SW 1271 (cell line): ENCODE measurements at places on chromosomes 1 and 21.

GRCh38 chr21:34191876-34192275, 118.5 kb downstream of the MRPS6 start:
- no peak for DNase-seq

- DNase-seq: no peak
Observed at GRCh38 chr21:39923476-39923875, 56.2 kb downstream of the PCP4 start.

DNA sequence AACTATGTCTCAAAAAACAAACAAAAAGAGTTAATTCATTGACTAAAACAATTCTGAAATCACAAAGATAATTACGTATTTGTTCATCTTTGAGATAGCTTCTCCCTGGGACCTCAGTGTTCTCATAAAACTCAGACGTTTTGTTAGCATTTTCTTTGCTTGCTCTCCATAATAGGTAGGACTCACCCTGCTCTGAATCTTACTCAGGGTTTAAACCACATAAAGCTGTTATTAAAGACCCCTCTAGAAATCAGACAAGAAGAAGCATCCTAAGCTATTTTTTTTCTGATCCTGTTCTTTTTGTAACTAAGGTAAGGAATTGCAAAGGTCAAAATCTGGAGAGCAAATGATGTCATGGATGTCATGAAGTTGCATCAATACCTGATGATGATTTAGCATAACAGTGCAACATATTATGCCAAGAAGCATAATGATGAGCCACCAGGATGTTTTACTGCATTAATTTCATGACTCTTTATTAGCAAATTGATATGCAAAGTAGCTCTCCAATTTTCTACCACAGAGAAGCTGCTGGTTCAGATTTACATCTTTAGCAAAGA, 2.4 kb downstream of the FBXO42 start:
- no peak for DNase-seq

- no peak for DNase-seq
Observed at GRCh38 chr1:162389021-162389818, 7.7 kb downstream of the C1orf226 start.

- DNase-seq: no peak
Observed at GRCh38 chr21:34268493-34268892, 95.3 kb upstream of the KCNE2 start.

DNA sequence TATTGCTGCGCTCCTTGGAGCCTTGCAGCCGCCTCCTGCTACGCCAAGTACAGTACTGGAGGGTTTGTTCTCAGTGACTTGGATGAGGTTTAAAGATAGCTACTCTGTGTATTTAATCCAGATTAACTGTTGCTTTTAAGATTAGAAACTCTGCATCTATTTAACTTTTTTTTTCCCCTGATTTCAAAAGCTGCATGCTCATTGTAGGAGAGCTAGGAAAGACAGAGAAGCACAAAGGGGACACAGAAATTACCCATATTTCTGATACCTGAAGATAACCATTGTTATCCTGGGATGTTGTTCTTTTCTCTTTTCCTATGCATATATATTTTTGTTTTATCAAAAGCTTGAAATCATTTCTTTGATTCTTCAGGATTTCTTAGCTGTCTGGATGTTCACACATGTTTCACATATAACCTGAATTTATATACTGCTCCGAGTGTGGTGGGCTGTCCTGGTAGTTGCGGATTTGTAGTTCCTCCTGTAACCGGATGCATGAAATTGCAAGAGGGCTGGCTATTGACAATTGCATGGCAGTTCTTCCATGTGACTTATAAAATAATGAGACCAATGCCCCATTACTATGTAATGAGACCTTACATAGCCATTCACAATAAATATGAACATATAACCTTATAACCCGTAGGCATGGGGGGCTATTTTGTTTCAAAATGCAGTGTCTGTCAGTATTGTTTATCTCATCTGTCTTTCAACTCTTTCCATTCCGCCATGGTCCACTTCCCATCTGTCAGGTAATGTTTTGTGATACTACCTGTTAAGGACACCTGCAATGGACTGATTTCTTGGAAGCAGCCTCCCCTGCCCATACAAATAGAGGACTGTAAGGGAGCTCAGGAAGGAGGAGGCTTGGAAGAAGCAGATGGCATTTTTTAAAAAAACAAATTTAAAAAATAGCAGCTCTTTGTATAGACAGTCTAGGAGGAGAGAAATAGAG, 1.4 kb downstream of the RAVER2 start:
- DNase-seq: no peak

- DNase-seq: no peak
Observed at GRCh38 chr1:9161342-9161741, 32.4 kb upstream of the GPR157 start.

DNA sequence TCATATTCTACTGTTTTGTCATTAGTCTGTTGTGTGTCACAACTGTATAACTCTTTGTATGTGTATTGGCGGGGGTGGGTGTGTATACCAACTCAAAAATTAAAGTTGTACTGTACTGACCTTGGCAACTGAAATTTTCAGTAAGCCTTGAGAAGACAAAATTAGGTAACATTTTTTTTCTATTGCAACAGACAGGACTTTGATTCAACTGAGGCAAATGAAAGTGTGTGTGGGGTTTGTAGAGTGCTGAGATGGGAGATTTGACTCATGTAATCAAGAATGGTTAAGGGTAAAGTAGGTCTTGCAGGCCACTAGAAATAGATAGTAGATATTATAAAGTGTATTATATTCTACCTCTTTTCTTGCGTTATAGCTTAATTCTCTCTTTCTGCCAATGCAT, 14.6 kb upstream of the B3GALT2 start:
- DNase-seq: no peak

DNA sequence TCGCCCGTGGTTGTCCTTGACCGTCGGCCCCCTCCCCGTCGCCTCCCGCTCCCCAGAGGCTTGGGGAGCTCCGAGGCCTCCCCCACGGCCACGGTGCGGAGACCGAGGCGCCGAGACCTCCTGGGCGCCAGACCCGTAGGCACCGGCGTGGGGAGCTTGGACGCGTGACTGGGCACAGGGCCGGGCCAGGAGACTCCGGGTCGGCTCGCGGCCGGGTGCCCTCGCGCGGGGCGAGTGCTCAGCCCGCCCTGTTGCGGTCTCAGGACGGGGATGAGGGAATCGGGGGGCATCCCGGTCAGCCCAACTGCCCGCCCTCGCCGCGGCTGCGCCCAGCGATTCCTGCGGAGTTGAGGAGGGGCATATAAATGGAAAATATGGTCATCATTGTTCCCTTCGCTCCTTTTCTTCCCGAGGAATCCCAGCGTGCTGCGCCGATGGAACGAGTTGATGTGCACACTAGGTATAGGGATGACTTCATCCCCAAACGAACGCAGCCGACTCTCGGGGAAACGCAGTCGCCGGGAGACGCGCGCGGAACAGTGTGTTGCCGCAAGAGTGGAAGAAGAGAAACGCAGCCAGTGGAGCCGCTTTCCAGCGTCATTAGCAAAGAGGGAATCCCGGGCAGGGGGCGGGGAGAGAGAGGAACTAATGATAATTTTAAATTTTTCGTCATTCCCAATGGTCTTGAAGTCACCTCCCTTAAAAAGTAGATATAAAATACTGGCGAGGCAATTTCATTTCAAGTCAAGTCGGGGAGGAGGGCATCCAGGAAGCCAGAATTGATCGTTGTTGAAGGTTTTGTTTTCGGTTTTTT, 747 bp upstream of the ENAH start:
- peak; percentile 36 for DNase-seq
